ENCODE measurements at places on chromosomes 2 and 18.

GRCh38 chr2:60536746-60537145, 16.7 kb downstream of the BCL11A start:
- no peak for DNase-seq

DNA sequence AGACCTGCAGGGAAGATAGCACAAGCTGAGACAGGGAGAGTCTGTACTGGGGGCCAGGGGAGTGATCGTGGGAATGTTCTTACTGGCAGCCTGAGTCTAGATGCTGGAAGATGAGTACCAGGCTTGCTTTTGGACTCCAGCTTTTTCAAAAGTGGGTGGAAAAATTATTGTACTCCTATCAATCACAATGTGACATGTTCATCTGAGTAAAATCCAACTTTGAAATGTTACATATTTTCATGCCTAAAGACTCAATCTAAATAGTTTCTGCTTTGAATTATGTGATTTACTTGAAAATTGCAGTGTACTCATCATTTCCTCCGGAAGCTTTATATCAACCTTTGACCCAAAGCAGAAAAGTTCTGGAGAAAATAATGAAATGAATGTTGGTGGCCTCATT, 49.7 kb upstream of the ST3GAL5 start:
- DNase-seq, result no peak

DNA sequence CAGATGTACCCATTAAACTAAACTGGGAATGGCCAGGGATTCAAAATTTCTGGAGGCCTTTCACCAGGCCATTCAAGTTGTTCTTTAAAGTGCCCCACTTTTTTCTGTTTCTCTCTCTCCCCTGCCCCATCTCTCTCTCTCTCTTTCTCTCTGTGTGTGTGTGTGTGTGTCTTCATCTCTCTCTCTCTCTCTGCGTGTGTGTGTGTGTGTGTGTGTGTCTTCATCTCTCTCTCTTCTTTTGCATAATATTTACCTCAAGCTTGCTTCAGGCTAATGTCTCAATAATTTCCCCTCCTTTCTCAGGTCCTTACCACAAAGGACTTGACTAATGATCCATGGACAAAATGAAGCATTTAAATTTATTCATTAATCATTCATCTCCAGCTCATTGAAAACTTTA, 164.2 kb upstream of the KLHL14 start:
- no peak for DNase-seq

DNA sequence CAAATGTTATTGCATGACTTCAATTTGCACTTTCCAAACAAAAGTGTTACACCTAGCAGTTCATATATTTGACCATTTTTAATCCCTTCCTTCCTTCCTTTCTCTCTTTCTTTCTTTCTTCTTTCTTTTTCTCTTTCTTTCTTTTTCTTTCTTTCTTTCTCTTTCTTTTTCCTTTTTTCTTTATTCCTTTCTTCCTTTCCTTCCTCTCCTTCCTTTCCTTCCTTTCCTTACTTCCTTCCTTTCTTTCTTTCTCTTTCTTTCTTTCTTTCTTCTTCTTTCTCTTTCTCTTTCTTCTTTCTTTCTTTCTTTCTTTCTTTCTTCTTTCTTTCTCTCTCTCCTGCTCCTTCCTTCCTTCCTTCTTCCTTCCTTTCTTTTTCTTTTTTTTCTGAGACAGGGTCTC, 146.7 kb upstream of the ALKAL2 start:
- DNase-seq, result no peak

GRCh38 chr2:138827426-138828054, 47.4 kb upstream of the NXPH2 start:
- peak; percentile 29 for DNase-seq

DNA sequence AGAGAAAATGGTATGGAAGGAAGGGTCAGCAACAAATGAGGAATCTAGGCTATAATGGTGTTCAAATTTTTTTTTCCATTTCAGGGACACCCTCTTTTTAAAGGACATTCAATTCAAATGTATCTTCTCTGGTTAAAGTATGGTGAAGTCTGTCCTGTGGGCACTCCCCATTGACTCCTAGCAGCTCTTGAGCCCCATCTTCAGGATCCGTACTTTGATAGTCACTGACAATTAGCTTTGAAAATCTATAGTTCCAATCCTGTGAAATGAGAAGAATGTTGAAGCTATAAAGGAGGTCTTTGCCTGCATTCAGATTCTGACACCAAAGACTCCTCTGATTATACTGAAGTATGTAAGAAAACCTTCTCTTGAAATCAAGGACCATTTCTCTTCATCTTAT, 43.3 kb downstream of the KCNH7 start:
- DNase-seq, result no peak

- DNase-seq, result no peak
Measured at GRCh38 chr2:35116151-35116550, 1239.4 kb upstream of the CRIM1 start.

DNA sequence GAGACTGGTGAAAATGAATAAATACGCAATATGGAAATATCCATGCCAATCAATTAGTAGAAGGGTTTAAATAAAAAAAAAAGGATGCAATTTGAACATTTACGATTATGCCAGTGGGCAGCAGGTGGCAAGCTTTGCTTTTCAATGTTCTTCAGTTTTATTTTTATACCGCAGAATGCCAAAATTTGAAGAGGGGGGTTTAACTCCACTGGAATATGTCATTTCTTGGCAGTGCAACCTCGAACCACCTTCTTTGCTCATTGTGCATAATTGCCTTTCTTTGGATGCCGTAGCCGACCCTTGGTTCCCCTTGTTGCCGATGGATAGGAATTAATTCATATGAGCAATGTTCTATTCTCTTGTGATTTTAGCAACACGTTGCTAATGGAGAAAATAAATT, 88.0 kb downstream of the LTBP1 start:
- DNase-seq, result no peak

- no peak for DNase-seq
Measured at GRCh38 chr2:180599804-180600203, 380.6 kb upstream of the UBE2E3 start.

DNA sequence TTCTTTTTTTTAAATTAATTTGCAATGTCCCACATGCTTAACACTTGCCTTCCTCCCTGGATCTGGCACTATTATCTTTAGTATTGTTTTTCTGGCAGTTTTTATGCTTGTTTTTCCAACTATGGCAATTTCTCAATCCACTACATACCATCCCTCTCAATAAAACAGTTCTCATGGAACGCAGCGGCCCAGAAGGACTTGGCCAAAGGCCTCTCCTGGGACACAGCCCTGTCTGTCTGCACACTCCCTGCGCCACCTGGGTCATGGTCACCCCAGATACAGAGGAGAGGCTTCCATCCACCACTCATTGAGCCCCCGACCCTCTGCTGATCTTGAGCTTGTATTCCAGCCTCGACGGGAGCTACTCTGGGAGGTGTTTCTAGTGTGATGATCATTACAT, 91.2 kb downstream of the TWIST2 start:
- no peak for DNase-seq

DNA sequence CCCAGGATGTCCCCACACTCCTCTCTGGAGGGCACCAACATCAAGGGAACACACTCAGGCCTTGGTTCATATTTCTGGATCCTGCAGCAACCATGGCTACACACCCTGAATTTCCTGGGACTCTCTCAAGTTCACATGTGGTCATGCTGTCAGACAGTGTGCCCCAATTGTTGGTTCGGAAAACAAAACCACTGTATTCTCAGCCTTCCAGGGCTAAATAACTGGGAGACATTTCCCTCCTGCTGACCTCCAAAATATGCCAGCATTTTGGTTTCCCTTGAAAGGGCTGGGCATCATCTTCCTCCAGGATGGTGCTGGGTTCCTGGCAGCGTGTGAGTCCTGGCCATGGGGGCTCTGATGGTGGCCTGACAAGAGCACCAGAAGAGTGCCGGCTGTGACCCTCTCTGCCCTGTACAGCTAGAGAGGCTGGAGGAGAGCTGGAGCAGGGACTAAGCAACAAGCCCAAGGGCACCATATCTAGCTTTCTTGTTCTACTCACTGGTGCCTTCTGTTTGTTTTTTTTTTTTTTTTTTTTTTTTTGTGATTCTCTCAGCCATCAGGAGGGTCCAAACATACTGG, 37.5 kb upstream of the WIPF1 start:
- no peak for DNase-seq

- DNase-seq, result no peak
Measured at GRCh38 chr18:45049578-45050319, 369.1 kb downstream of the SETBP1 start.

GRCh38 chr2:208280933-208281332, 14.9 kb downstream of the PIKFYVE start:
- no peak for DNase-seq

DNA sequence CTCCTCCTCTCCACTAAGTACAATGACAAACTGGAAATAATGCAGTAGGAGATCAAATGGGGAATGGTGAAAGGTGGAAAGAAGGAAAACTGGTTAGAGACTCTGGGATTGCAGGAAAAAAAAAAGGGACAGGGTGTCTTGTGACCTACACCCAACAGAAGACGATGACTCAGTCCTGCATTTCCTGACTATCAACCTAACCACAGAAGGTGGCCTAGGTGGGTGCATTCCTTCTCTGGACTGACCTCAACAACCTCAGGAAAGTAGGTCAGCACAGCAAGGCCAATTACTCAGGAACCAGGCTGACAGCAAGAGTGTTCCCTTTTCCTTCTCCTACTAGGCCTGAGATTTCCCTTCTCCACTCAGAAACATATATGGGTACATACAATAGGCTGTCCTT, 1386.4 kb upstream of the ZEB2 start:
- peak; percentile 71 for DNase-seq

DNA sequence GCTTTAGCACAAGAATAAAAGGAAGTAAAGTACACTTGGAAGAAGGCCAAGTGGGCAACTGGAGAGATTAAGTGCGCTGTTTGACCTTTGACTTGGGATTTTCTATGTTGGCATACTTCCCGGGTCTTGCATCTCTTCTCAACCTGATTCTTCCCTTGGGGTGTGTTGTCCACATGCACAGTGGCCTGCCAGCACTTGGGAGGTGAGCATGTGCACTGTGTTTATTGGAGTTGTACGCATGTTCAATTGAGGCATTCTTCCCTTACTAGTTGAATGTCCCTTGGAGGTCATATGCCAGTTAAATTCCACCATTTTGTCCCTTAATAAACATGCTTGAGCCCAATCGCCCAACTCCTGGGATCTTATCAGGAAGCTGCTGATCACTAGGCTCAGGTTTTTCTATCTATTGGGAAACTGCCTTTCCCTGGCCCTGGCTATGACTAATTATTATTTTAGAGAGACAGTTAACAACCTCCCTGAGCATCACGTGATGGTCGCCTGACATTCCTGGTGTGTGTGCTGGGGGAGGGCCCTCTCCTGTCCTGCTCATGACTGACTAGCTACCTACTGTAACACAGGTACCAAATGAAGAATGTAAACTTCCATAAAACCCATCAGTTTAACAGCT, 62.5 kb upstream of the RAPGEF4 start:
- DNase-seq, result peak; percentile 48

GRCh38 chr2:234373481-234374149, 123.3 kb downstream of the ARL4C start:
- DNase-seq, result no peak

GRCh38 chr2:99841749-99842148, 300.6 kb downstream of the AFF3 start:
- no peak for DNase-seq

DNA sequence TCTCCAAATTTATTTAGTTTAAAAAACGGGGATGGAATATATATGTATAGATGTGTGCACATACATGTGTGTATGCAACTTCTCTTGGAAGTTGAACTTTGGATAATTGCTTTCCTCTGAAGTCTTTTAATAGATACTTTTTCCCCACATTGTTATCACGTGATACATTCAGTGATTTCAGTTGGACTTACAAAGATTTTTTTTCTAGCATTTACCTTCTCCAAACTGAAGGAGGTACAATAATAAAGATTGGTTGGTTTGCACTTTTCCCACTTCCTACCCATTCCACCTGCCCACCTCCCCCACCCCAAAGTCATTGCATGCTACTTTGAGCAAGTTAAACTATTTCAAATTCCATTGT, 206.1 kb upstream of the FSHR start:
- no peak for DNase-seq

DNA sequence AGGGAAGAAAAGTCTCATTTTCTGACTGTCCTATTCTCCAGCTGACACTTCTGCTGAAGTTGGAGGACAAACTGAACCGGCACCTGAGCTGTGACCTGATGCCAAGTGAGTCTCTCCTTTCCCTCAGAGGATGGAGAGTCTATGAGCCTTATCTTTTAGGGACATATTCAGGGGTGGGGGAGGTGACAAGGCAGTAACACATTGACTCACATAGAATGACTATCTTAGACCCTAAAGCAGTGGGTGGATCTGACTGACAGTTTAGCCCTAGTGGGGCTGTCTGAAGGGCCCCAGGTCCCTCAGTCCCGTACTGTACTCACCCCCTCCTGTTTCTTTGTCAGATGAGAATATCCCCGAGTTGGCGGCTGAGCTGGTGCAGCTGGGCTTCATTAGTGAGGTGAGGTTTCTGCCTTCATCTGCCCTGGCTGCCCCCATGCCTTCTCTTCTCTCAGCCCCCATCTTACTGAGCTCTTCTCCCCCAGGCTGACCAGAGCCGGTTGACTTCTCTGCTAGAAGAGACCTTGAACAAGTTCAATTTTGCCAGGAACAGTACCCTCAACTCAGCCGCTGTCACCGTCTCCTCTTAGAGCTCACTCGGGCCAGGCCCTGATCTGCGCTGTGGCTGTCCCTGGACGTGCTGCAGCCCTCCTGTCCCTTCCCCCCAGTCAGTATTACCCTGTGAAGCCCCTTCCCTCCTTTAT, 805 bp upstream of the KRTCAP3 start:
- DNase-seq, result no peak

- DNase-seq, result no peak
Measured at GRCh38 chr2:85132397-85132796, 795 bp upstream of the TCF7L1 start.

DNA sequence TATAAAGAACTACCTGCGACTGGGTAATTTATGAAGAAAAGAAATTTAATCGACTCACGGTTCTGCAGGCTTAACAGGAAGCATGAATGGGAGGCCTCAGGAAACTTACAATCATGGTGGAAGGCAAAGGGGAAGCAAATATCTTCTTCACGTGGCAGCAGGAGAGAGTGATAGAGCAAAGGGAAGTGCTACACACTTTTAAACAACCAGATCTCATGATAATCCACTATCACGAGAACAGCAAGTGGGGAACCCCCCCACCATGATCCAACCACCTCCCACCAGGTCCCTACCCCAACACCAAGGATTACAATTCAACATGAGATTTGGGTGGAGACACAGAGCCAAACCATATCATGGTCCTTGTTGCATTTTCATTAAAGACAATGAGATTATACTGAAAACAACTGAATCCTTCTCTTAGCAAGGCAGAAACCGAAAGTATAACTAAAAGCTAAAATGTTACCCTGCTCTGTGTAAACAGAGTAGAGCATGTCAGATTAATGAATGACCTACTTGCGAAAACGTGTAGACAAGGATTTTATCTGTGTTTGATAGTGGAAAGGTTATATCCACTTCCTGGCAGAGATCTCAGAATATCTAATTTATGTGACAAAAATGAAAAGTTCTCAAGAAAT, 60.1 kb upstream of the RBBP8 start:
- DNase-seq, result no peak

DNA sequence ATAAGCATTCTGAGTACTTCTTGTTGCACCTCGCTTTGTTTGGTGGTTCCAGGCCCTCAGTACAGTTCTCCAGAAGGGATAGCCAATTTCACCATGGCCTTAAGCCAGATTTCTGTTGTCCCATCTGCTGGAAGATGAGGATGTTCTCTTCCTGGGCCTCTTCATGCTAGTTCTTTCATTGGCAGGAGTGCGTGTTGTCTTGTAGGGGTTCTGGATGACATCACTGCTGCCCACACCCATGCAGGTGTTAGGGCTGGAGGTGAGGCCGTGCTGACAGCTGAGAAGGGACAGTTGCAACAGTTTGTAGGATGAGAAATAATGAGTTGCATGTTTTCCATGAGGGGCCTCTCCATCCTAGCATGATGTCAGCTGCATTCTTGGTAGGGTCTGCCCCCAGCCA, 142.9 kb downstream of the LDLRAD4 start:
- DNase-seq, result no peak

All from epithelial cell of proximal tubule (primary cell).